Naive thymus-derived CD8-positive, alpha-beta T cell (primary cell): ENCODE measurements at places on chromosomes 5 and 9. TPM values are rescaled to one million over a fixed set of nuclear protein-coding genes. Genes with fewer than 3 reads are reported as not detected.

The ZNF300 gene
- 0.89 TPM for polyA plus RNA-seq

The C5orf58 gene
- polyA plus RNA-seq, result 1.8 TPM

The PGM5 gene
- not detected for polyA plus RNA-seq

The ANKRD31 gene
- 0.55 TPM for polyA plus RNA-seq

The ARHGEF28 gene
- not detected for polyA plus RNA-seq

The PCA3 gene
- polyA plus RNA-seq, result not detected

The SLC4A9 gene
- not detected for polyA plus RNA-seq

The GNA14 gene
- not detected for polyA plus RNA-seq

The FUBP3 gene
- 27.4 TPM for polyA plus RNA-seq

The NUTM2F gene
- polyA plus RNA-seq, result not detected

The TOR2A gene
- polyA plus RNA-seq, result 23.5 TPM

The PCDHGA4 gene
- not detected for polyA plus RNA-seq

The ZBED3 gene
- polyA plus RNA-seq, result 2.6 TPM

The DAP gene
- 42.7 TPM for polyA plus RNA-seq

The RANBP17 gene
- 0.24 TPM for polyA plus RNA-seq

The ARID3C gene
- polyA plus RNA-seq, result not detected

The FOXD4L4 gene
- not detected for polyA plus RNA-seq

The INSYN2B gene
- polyA plus RNA-seq, result 0.05 TPM

The CNTNAP3B gene
- not detected for polyA plus RNA-seq

The DTWD2 gene
- polyA plus RNA-seq, result 5.2 TPM

The SOWAHA gene
- polyA plus RNA-seq, result not detected

The EGFL7 gene
- polyA plus RNA-seq, result 0.48 TPM

The NEUROG1 gene
- polyA plus RNA-seq, result not detected

The PCDHB2 gene
- not detected for polyA plus RNA-seq

The MRNIP gene
- 18.5 TPM for polyA plus RNA-seq

The C9orf153 gene
- 0.45 TPM for polyA plus RNA-seq

The PCDHA12 gene
- polyA plus RNA-seq, result not detected

The FOXD4 gene
- not detected for polyA plus RNA-seq

The C1QTNF3 gene
- 0.38 TPM for polyA plus RNA-seq

The SPATA31E1 gene
- polyA plus RNA-seq, result not detected

The SLC36A2 gene
- not detected for polyA plus RNA-seq

The GADD45G gene
- polyA plus RNA-seq, result not detected

The PPP3R2 gene
- polyA plus RNA-seq, result not detected

The SV2C gene
- polyA plus RNA-seq, result not detected
